Posterior vena cava (tissue), 2 donors: ENCODE measurements at places on chromosomes 2 and 18.

DNA sequence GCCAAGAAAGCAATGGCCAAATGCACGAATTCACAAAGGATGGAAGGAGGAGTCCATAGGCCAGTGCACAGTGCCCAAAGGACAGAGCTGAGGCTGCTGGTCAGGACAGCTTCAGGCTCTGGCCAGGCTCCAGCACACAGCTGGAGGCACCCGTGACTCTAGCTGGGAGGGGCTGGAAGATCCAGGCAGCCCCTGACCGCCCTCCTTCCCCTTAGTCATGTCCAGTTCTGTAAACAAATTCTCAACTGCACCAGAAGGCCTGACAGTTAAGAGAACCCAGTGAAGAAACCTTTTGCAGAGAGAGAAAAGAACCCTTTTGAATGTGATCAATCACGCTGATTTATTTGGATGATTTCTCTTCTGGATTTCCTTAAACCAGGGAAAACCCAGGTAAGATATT, 7.7 kb upstream of the YWHAQ start:
- DNase-seq, result peak; percentile 93

DNA sequence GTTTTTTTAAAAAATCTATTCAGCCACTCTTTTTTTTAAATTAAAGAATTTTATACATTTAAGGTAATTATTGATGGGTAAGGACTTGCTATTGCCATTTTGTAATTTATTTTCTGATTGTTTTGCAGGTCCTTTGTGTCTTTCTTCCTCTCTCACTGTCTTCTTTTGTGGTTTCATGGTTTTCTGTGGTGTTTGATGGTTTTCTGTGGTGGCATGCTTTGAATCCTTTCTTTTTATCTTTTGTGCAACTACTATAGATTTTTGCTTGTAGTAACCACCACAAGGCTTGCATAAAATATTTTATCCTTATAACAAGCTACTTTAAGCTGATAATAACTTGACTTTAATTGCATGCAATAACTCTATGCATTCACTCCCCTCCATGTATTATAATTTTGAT, 31.5 kb upstream of the SLC4A10 start:
- DNase-seq, result no peak

GRCh38 chr2:100606726-100607343, 44.0 kb downstream of the PDCL3 start:
- no peak for DNase-seq

- DNase-seq, result no peak
Measured at GRCh38 chr18:10877987-10878386, 271.4 kb downstream of the PIEZO2 start.

- DNase-seq, result no peak
Measured at GRCh38 chr2:5921081-5921642, 229.0 kb downstream of the SOX11 start.

DNA sequence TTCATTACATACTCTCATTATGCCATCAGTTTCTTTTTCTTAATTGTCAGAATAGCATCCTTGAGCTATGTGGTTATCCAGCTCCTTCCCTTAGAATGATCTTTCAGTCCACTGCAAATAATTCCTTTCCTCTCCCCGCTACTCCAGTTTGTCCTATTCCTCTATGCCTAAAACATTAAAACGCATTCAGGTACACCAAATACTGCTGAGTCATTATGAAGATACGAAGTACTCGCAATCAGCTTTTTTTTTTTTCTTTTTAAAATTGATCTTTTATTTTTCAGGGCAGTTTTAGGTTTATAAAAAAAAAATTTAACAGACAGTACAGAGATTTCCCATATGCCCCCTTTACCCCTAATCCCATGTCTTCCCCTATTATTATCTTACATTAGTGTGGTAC, 164.8 kb upstream of the TMEM200C start:
- DNase-seq, result no peak

DNA sequence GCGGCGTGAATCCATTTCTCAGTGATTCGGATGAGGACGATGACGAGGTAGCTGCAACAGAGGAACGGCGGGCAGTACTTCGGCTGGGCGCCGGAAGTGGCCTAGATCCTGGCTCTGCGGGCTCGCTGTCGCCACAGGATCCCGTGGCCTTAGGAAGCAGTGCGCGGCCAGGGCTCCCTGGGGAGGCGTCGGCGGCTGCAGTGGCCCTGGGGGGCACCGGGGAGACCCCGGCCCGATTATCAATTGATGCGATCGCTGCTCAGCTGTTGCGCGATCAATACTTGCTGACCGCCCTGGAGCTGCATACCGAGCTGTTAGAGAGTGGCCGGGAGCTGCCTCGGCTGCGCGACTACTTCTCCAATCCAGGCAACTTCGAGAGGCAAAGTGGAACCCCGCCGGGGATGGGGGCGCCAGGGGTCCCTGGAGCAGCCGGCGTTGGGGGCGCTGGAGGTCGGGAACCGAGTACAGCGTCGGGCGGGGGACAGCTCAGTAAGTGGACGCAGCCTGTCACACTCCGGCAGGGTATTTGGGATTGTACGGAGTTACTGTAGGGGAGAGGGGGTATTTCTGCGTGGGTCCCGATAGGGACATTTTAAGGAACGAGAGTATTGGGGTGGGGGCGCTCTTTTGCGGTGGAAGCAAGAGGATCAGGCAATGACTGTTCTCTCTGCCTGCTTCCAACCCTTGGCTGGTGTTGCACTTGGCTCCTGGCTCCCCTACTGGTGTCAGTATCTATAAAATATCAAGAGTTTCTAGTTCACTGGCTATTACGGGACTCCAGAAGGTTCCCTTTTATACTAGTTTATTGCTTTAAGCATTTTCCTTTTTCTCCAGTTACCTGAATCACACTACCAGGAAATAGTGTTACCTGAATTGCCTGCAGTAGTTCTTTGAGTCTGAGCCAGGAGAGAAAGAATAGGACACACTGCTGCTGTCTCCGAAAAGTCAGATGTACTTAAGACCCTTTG, 772 bp downstream of the RELCH start:
- peak; percentile 82 for DNase-seq

- no peak for DNase-seq
Measured at GRCh38 chr18:78692105-78692504, 287.5 kb upstream of the SALL3 start.

- DNase-seq, result no peak
Measured at GRCh38 chr2:29273004-29273684, 157.9 kb downstream of the CLIP4 start.

DNA sequence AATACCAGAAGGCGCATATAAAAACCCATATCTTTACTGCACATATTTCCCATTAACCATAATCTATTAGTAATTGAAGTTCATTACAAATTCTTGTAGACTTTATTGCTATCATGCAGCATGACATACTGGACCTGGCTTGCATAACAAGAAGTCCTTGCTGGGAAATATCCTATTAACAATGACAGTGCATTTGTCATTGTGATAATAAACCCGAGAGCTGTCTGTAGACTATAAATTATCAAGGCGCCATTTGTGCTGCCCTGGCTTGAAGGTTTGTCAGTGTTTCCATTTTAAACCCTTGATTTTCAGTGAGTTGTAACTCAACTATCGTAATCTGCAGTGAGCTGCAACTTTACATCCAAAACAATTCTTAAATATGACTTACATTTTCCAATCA, 59.0 kb downstream of the HNMT start:
- no peak for DNase-seq

DNA sequence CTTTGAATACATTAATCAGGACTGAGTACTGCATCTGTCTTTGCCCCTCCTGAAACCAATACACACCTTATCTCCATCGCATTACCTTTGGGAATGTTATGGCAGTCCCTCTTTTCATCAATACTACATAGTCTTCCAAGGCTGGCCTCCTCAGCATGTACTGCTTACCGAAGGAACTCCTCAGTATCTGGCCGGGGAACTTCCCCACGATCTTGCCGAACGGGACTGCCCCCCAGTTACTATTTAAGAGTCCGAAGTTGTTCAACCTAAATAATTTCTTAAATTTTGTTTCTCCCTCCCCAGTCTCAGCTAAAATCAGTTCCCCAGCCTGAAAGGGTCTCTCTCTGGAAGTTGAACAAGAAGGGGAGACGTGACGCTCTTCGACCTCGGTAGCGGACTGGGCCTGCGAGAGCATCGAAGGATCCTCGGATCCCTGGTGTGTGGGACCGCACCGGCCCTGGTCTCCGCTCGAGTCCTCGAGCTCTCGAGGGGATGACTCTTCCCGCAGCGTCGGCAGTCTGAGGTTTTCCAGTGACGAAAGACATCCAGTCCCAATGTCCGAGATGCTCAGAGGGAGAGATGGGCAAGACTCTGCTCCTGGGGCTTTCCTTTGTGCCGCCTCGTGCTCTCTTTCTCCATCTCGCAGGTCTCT, 489 bp downstream of the TRMT61B start:
- no peak for DNase-seq

- DNase-seq, result no peak
Measured at GRCh38 chr18:76252880-76253279, 242.2 kb downstream of the ZNF516 start.

- DNase-seq, result peak; percentile 35
Measured at GRCh38 chr18:79955302-79956075, 4.0 kb upstream of the SLC66A2 start.

- DNase-seq, result no peak
Measured at GRCh38 chr2:164567335-164567989, 53.8 kb downstream of the GRB14 start.

GRCh38 chr2:205245652-205246051, 436.6 kb upstream of the NRP2 start:
- DNase-seq, result no peak

- no peak for DNase-seq
Measured at GRCh38 chr18:49008716-49009115, 58.0 kb upstream of the SMAD7 start.

DNA sequence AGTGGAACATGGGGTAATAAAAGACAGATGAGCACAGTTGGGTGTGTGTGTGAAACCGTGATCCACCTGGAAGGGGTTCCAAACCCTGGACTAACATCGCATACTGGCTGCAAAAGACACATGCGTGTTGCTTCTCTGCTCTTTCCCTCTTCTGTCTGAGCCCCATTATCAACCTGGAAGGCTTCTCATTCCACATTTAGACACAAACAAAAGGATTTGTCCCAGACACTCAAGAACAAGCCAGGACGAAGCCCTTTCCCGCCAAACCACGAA, 7.0 kb upstream of the SP9 start:
- no peak for DNase-seq
